BJ (cell line): ENCODE measurements at places on chromosomes 5 and 9.

GRCh38 chr5:121974261-121974660 lies 12.5 kb downstream of the SRFBP1 start:
- DNase-seq, result no peak

- DNase-seq, result peak; percentile 87
These were observed 57.9 kb downstream of the DIAPH1 start for GRCh38 chr5:141560725-141561483.

DNA sequence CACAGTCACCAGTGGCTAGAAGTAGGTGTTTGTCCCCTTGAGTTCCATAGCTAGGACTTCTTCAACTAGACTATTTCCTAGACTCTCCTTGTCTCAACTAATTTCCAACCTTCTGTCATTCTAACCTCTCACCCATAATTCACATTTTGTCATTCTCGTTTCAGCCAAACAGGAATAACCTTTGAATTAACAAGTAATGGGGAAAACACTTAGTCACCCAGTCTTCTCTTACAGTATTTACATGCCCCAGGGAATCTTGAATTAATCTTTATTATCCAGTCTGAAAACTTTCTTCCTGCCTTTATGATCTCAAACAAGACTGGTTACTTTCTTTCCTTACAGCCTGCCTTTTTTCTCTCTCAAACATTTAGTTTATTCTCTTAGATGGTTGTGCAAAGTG lies 63.3 kb upstream of the RUSC2 start:
- DNase-seq, result no peak

GRCh38 chr5:34474573-34475021 lies 181.5 kb upstream of the RAI14 start:
- DNase-seq, result no peak
